ENCODE measurements at places on chromosomes 2 and 18.

- no peak for DNase-seq
These were observed 60.4 kb downstream of the FAM117B start for GRCh38 chr2:202695166-202695565.

DNA sequence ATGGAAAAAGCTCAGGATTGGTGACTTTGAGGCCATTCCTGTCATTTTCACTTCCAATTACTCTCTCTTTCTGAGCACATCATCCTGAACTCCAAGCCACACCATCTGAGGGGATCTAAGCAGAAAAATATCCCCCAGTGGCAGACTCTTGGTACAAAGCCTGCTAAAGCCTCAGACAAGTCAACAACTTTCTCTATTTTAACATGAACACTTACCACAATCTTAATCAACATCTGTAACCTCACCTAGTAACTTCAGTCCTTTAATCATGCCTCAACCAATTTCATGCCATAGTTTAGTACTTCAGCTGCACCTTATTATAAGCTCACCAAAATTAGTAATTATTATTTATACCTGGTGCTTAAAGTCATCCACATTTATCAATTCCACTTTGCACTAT, 128.9 kb downstream of the DTNB start:
- DNase-seq, result no peak

DNA sequence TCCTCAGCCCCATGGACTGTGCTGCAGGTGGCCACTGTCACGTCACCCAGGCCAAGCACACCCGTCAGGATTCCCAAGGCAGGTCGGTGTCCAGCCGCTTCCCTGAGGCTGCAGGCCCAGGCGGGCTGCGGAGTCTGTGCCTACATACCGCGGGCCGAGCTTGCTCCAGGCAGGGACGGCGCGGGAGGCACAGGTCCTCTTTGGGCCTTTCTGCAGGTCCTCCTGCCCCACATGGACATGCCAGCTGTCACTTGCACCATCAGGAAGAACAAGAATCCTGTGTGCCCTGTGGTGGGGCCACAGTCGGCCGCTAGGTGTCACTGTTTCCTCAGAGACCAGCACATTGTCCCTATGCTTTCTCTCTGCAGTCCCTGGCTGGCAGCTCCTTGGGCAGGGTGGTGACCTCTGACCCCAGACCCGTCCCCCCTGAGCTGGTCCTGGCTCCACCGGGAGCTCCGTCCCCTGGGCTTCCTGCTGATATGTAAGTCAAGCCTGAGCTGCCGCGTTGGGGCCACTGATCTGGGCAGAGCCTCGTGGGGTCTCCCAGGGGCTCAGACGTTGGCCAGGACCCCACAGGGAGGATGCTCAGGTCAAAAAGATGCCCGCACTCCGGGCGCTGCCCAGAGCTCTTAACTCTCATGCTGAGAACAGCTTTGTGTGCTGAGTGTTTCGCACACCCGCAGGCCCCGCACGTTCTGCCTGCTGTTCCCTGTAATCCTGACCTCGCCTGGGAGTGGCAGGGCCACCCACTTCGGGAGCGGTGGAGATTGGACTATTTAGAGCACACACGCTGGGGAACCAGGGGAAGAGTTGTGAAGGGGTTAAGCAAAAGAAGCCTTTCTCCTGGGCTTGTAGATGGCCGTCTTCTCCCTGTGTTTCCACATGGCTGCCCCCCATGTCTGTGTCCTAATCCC, 17.3 kb upstream of the AGXT start:
- peak; percentile 63 for DNase-seq

DNA sequence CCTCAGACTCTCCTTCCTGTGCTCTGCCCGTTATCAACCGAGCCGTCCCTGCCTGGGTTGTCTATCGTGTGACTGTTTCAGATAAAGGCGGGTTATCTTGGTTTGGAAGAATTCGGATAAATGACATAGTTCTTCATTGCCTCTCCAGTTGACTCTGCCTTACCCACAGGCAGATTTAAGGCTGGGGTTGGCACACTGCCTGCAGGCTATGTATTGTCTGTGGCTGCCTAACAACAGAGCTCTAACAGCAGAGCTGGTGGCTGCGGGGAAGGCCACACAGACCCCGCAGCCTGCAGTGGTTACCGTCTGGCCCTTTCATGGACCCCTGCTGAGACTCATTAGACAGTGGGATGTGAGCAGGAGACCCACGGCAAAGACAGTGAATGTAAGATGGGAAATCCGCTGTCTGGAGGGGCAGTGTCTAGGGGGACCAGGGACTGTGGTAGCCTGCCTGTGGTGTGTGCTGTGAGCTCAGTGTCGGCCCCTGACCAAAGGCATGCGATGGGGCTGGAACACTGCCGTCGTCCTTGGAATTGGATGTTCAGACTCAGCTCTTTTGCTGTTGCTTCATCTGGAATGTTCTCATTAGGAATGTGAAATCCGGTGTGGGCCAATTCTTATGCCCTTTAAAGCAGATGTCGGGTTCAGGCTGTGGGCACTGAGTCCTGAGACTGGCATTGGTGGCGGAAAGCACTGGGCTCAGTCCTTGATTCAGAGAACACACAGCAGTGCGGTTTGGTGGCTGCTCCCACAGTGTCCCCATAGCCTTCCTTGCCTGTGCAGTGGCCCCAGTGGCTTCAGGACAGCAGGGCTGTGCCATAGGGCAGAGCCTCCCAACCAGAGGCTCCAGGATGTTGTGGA, 44.5 kb downstream of the SH3RF3 start:
- DNase-seq, result no peak

Data from right renal pelvis (tissue), 4 donors.